ENCODE measurements at places on chromosomes 5 and 9. TPM values are rescaled to one million over a fixed set of nuclear protein-coding genes. Genes with fewer than 3 reads are reported as not detected.
A peak's percentile ranks its signal among the peaks of the same experiment; 100 is the strongest.

The LCN2 gene
- not detected for total RNA-seq

The BARX1 gene
- total RNA-seq, result 1.5 TPM

The POLR3G gene
- total RNA-seq, result 20.7 TPM

The INPP5E gene
- total RNA-seq, result 6.6 TPM

The CCDC127 gene
- 4.1 TPM for total RNA-seq

The CDX1 gene
- total RNA-seq, result 1.3 TPM

The IQGAP2 gene
- 6.9 TPM for total RNA-seq

The LAMC3 gene
- total RNA-seq, result 3.8 TPM

The ODF2 gene
- 103 TPM for total RNA-seq

The TSSK1B gene
- not detected for total RNA-seq

The DBN1 gene
- 187 TPM for total RNA-seq

DNA sequence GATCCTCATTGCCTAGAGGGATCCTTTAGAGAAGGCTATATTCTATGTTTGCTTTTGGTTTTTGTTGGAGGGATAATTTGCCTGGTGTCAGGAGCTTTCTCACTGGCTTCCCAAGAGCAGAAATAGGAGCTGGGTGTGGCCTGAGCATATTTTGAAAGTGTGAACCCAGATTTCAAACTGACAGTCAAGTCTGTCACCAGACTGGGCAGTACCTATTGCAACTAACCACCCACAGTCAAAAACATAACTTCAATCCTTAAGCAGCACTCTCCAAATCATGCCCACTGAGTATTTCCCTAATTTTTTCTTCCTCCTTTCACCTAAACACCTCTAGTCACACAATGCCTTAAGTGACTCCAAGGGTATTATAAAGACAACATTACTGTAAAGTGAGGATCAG, 278.4 kb downstream of the EBF1 start:
- DNase-seq, result no peak

GRCh38 chr9:106911951-106912350, 49.0 kb downstream of the ZNF462 start:
- DNase-seq, result no peak

DNA sequence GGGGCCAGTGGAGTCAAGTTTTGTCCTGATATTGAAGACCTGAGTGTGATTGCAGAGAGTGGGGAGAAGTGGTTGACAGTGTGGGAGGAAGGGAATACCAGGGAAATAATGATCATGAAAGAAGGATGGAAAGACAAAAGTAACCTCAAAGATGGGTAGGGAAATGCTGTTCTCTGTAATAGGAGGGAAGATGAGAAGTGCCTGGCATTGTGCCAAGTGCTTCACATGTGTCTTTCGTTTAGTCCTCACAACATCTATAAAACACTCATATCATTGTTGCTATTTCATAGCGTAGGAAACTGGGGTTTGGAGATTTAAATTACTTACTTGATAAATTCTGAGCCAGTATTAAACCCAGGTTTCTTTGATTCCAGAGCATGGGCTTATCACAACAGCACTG, 472.3 kb downstream of the LRRC70 start:
- no peak for DNase-seq

- DNase-seq, result no peak
These were observed 38.0 kb downstream of the NIPAL4 start for GRCh38 chr5:157497875-157498611.

GRCh38 chr5:142278627-142279026, 46.2 kb downstream of the SPRY4 start:
- DNase-seq, result no peak

- DNase-seq, result no peak
These were observed 103.5 kb downstream of the MVB12B start for GRCh38 chr9:126430124-126430523.

- peak; percentile 61 for DNase-seq
These were observed 17.2 kb upstream of the GCNT1 start for GRCh38 chr9:76441551-76442322.

GRCh38 chr9:133116346-133117231, 4.5 kb downstream of the RALGDS start:
- DNase-seq, result no peak

- no peak for DNase-seq
These were observed 1522.9 kb upstream of the WWC1 start for GRCh38 chr5:166768536-166768935.

- DNase-seq, result no peak
These were observed 237.0 kb downstream of the PAPPA start for GRCh38 chr9:116390303-116391228.

DNA sequence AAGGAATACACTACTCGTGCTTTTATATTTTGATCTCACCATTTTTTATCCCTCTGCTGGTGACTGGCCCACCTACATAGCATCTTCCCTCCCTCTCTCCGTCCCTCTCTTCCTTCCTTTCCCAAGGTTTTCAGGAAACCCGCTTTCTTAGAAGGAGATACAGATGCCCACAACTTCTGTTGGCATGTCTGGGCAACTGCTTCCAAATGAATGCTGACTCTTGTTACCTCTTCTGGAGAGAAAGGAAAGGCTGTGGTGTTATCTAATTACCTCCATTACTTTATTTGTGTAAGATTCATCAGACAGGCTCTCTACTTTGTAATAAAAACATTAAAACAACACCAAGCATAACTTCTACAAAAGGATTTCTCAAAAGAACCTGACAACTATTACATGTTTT, 20.2 kb downstream of the FANCC start:
- DNase-seq, result no peak

- peak; percentile 4 for DNase-seq
These were observed 42.8 kb upstream of the PARP8 start for GRCh38 chr5:50623666-50624065.

DNA sequence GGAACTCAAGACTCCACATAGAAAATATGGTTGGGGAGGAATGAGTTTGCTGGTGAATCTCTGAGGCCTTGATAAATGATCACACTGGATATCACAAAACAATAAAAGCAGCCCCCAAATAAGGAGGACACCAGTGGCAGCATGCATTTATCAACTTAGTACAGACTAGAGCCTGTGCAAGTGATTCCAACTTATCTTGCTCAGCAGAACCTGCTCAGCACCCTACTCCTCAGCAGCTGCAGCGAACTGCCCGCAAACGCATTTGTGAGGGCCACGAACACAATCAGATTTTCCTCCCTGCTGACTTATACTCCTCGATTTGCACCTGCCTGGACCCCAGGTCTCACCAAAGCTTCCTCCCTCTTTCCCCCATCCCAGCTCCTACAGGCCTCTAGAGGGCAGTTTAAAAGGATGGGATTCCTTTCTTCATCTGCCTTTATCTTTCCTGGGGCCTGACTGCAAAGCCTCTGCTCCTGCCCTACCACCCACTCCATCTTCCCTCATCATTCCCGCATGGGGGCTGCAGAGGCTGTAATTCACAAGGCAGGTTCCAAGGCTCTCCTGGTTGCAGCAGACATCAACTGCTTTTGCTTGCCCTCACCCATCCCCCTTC, 41.2 kb downstream of the ANKS6 start:
- DNase-seq, result no peak

GRCh38 chr9:111482694-111483438, 1.3 kb downstream of the ECPAS start:
- peak; percentile 85 for DNase-seq

DNA sequence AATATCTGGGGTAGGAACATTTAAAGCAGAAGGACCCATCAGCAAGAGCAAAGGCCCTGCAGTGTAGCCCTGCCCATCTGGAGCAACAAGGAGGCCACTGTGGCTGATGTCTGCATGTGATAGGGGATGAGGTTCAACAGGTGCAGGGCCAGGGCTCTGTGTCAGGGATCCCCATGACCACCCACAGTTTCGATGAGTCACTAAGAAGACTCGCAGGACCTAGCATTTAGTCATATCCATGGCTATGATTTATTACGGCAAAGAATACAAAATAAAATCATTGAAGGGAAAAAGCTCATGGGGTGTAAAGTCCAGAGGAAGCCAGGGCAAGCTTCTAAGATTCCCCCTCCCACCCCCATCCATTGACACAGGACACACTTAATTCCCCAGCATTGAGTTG, 188.6 kb downstream of the ADGRV1 start:
- DNase-seq, result peak; percentile 77

DNA sequence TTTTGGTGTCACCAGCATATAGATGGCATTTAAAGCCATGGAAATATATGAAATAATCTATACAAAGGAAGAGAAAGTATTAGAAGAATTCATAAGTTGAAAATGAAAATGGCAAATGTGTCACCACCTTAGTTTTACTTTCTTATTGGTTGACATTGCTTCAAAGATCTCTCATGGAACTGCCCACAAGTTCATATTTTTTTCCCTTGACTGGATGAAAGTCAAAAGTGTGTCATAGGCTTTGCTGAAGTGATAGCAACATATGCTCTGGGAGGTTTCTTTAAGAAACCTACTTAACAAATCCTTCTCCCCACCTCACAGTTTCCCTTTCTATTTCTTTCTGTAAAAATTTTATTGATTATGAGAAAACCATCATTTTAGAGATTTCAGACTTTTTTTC, 127.2 kb downstream of the VPS13A start:
- DNase-seq, result no peak

GRCh38 chr9:6660512-6660911, 15.0 kb upstream of the GLDC start:
- no peak for DNase-seq

- DNase-seq, result peak; percentile 76
These were observed 1111.8 kb downstream of the TAF11L14 start for GRCh38 chr5:18745988-18746615.

GRCh38 chr9:14522627-14523379, 170.4 kb downstream of the ZDHHC21 start:
- no peak for DNase-seq

- DNase-seq, result no peak
These were observed 3.9 kb downstream of the TEX48 start for GRCh38 chr9:114678130-114678529.

- no peak for DNase-seq
These were observed 680.8 kb downstream of the CETN3 start for GRCh38 chr5:89728750-89729149.

GRCh38 chr9:20664501-20664900, 19.6 kb upstream of the FOCAD start:
- no peak for DNase-seq

DNA sequence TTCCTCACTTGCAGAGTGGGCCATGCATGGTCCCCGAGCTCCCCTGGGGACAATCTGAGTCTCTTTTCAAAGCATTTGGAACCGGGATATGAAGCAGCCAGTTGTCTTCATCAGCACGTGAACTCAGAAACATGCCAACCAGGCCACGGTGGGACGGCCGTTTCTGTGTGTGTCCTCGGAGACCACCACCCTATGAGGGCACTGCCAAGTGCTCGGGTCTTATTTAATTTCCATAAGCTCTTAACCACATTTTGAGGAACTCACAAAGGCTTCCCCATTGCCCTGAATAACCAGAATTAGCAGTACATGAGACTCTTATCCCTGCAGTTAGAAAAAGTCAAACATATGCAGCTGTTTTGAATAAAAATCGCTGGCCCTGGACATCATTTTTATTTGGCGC, 60.1 kb downstream of the OTULIN start:
- no peak for DNase-seq
